CD4-positive, alpha-beta T cell treated with Interferon alpha-2 for 1 hour (primary cell): ENCODE measurements at places on chromosomes 1 and 21.

DNA sequence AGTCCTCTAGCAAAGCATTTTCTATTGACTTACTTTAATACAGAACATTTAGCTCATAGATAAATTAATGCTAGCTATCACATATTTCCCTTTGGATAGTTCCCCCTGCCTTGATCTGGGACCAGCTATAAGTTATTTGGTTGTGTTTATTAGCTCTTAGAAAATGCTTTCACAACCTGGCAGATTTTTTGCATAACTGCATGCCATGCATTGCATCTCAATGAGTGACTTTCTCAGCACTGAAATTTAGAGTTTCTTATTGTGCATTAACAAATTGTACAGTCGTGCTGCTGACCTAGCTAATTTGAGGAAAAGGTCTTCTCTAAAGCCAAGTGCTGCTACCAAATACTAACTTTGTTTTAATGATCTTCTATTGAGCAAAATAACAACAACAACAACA, 164.8 kb downstream of the PLPPR5 start:
- DNase-seq = no peak

DNA sequence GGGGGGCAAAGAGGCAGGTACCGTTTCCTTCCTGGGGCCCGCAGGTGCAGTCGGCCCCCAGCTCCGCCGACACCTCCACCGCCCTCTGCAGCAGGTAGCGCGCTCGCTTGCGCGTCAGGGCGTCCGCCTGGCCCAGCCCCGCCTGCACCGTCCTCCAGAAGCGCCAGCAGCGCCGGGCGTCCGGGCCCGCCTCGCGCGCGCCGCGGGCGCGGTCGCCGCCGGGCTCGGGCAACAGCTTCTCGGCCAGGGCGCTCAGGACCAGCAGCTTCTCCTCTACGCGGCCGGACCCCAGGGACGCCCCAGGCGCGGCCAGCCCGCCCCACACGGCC, 863 bp downstream of the TARBP1 start:
- peak; percentile 65 for DNase-seq

DNA sequence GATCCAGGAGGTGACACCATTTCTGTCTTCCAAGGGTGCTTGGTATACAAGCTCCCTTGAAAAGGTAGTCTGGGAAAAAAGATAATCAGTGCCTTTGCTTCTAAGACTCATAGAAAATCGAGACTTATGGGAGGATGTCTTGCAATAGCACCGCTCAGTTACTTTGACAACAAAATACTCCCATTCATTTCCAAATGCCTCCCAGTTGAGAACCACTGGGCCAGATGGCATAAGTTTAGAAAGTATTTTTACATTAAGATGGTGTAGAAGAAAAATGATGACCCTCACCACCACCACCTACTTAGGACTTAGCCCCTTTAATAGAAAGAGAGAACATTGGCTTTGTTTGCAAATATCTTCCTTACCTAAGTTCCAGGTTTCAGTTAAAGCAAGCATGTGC, 4.6 kb downstream of the TRMT13 start:
- DNase-seq = no peak

DNA sequence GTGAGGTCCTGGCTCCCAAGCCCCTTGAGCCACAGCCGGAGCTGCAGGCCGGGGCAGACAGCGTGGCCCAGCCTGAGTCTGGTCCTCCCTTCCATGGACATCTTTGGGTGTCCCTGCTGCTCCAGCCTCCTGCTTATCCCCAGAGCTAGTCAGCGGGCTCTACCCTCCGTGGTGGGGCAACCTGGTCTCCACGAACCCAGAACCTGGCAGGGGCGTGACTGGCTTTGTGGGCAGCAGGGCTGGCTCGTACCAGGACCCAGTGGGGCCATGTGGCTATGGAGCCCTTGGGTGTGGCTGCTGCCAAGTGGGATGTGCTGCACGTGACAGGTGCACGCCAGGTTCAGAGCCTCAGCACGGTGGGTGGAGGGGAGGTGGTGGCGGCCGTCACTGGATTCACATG, 18.3 kb downstream of the CFAP410 start:
- no peak for DNase-seq

GRCh38 chr21:38027901-38028498, 111.7 kb upstream of the KCNJ6 start:
- no peak for DNase-seq

- DNase-seq = no peak
These were observed 21.3 kb downstream of the TNFRSF1B start for GRCh38 chr1:12188115-12188514.

GRCh38 chr21:31546443-31547170, 112.9 kb upstream of the SOD1 start:
- no peak for DNase-seq

DNA sequence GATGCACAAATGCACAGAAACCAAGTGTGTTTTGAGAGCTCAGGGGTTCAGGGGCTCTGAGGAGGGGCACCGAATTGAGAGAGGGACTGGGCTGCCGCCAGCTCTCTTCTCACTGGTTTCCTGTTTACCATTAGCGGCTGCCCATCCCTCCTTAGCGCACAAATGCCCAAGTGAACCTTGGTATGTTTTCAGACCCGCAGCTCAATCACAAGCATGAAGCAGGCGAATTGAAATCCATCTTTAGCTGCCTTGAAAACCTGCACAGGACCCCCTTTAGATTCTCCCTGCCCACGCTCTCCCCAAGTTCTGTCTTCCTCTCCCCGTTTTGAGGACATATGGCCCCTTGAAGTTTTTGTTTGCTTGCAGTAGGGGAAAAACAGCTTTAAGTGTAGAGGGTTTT, 61.1 kb upstream of the ACOT11 start:
- no peak for DNase-seq

- DNase-seq = peak; percentile 50
These were observed 693 bp downstream of the RAB4A start for GRCh38 chr1:229271448-229272159.

DNA sequence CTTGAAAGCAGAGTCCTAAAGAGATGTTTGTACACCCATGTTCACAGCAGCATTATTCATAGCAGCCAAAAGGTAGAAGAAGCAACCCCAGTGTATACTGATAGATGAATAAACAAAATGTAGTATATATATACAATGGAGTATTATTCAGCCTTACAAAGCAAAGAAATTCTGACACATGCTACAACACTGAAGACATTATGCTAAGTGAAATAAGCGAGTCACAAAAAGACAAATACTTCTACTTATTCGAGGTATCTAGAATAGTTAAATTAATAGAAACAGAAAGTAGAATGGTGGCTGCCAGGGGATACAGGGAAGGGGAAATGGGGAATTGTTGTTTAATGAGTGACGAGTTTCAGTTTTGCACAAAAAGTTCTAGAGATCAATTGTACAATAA, 23.5 kb downstream of the COP1 start:
- DNase-seq = no peak

- DNase-seq = no peak
These were observed 21.9 kb upstream of the KIF14 start for GRCh38 chr1:200642481-200642880.

DNA sequence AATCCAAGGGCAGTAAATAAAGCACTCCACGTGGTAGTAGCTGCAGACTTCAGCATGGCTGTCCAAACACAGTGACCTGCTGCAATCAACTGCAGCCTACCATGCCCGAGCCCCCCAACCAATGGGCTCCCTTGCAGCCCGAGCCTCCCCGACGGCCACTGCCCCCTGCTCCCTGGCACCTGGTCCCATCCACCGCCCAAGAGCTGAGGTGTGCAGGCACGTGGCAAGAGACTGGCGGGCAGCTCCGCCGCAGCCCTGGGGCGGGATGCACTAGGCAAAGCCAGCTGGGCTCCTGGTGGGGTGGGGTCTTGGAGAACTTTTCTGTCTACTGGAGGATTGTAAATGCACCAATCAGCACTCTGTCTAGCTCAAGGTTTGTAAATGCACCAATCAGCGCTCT, 57.6 kb upstream of the RGS2 start:
- no peak for DNase-seq

DNA sequence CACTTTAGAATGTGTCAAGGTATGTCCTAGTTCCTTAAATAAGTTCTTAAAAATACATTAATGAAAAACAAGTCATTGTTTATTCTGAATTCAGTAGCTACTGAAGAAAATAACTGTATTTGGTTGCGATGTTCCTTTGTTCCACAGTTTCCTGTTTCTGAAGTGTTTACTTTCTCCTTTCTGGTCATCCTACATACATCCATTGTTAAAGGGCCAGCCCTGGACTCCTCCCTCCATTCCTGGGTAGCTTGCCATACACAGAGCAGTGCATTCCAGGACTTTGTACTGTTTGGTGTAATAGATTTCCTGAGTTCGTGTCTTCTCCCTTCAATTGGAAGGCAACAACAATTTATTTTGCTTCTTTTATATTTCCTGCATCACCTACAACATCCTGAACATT, 845.4 kb upstream of the CXADR start:
- DNase-seq = no peak

GRCh38 chr21:41630249-41630648, 122.3 kb upstream of the TMPRSS2 start:
- no peak for DNase-seq

GRCh38 chr1:161738627-161739287, 10.8 kb upstream of the DUSP12 start:
- DNase-seq = peak; percentile 68

DNA sequence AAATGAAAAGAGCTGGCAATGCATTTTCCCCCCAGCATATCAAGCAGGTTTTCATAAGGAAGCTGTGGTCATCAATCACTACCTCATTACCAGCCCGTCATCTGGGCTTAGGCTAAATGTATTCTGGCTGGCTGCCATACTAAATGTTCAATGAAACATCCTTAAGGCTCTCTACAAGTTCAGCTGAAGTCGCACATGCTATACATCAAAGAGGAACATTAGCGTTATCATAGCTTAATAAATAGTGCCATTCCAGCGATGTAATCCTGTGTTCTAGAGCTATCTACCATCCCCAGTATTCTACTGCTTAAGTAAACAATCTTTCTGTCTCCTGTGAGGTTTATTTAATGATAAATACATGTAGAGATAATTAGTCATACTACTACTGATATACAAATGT, 288.8 kb downstream of the DPYD start:
- no peak for DNase-seq

DNA sequence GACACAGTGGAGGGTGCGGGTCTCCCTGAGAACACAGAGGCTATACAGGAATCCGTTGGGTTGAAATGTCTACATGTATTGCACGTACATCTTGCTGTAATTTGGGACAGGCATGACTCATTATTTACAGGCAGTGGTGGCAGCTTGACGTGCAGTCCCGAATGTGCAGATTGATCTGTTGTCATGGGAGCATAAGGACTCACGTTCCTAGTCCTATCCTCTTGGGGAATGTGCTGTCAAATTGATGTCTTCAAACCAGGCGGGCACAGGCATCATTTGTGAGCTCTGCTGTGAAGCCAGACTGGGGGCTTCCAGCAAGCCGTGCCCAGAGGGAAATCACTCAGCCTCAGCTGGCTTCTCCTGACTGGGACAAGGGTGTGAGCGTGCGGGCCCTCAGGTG, 40.5 kb downstream of the S100B start:
- DNase-seq = no peak

DNA sequence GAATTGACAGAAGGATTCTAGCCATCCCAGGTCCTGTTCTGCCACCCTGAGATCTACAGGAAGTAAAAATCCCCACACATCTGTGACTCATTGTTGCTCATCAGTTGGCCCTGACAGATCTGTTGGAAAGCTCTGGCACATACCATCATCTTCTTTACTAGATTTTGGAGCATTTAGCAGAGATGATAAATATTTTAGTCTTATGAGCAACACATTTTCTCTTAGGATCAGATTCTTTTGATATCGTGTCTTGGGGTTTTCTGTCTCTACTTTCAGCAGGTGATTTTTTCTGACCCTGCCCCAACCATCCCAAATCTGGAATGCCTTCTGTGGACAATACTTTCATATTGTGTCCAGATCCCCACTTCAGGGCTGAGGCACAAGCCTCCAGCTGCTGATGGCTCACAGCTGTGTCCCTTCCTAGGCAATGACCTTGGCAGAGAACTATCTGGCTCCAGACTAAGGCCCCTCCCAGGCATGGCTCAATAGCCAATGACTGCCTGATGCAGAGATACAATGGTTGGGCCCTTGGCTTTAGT, 102.8 kb downstream of the GDAP2 start:
- no peak for DNase-seq

DNA sequence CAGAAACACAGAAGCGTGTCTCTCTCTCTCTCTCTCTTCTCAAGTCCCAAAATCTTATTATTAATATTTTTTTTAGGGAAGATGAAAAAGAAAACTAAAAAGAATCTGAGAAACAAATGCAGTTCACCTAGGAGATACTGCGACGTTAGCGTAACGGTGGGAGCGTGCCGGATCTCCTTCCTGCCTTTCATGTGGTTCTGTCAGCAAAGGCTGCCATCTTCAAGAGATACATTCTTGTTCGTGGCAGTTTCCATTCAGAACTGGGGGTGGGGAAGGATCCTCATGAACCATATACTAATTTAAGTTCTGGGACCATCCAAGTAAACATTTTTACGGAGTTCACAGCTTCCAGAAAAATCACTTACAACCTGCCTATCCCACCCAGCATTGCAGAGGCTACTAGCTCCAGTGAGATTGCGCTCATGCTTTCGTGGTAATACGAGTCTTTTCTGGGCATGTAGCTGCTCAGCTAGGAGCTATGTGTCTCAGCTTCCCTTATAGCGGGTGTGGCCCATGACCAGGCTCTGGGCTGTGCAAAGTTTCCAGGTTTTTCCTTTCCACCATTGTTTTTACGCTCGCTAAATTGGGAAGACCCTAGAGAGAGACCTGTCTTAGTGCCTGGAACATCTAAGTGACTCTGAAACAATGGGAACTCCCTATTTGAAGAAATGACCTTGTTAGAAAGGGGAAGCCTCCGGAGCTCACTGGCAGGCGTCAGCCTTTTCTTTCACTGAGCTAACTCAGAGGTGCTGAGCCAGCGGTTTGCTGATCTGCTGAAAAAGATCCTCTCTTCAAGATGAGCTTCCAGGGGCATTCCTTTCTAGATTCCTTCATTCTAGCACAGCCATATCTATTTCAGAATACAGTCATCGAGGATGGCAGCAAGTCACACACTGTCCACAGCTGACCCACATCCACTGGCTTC, 17.3 kb downstream of the SLAMF1 start:
- DNase-seq = peak; percentile 86

DNA sequence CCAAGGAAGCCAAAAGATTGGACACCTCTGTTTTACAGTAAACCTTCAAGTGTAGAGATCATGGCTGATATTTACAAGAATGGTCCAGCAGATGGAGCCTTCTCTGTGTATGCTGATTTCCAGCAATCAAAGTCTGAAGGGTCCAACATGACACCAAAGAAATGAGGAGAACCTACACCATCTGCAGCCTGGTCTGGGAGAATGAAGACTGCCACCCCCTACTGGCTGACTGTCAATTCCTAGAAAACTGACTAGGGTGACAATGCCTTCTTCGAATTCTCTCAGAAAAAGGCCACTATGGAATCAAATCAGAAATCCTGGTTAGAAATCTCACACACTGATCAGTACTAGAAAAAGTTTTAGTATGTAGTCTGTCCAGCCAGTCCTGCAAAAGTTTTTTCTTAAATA, 83.3 kb downstream of the CDC42BPA start:
- DNase-seq = no peak

GRCh38 chr1:216464489-216464888, 41.2 kb upstream of the USH2A start:
- no peak for DNase-seq

GRCh38 chr1:67459068-67459467, 28.9 kb upstream of the SERBP1 start:
- DNase-seq = no peak
